Cardiac septum (tissue), 1 donor: ENCODE measurements at places on chromosomes 3 and 15. TPM values are rescaled to one million over a fixed set of nuclear protein-coding genes. Genes with fewer than 3 reads are reported as not detected.

Gene TMEM207
- total RNA-seq = not detected

Gene ABHD6
- total RNA-seq = 4.9 TPM

Gene SLC9A9
- 3.6 TPM for total RNA-seq

Gene NR1I2
- total RNA-seq = 0.08 TPM

Gene GOLGA6L10
- total RNA-seq = 0.86 TPM

Gene ABI3BP
- total RNA-seq = 26.2 TPM

Gene IQCF6
- not detected for total RNA-seq

Gene ALG1L2
- not detected for total RNA-seq

Gene MCF2L2
- 1.1 TPM for total RNA-seq

Gene ZIC1
- total RNA-seq = not detected

Gene LRRIQ4
- total RNA-seq = not detected

Gene ITIH1
- total RNA-seq = 0.35 TPM

Gene HDC
- 1.00 TPM for total RNA-seq

- DNase-seq = no peak
Observed at GRCh38 chr15:88835119-88835518, 31.9 kb downstream of the ACAN start.

- DNase-seq = no peak
Observed at GRCh38 chr3:158488670-158489069, 82.3 kb upstream of the MLF1 start.

DNA sequence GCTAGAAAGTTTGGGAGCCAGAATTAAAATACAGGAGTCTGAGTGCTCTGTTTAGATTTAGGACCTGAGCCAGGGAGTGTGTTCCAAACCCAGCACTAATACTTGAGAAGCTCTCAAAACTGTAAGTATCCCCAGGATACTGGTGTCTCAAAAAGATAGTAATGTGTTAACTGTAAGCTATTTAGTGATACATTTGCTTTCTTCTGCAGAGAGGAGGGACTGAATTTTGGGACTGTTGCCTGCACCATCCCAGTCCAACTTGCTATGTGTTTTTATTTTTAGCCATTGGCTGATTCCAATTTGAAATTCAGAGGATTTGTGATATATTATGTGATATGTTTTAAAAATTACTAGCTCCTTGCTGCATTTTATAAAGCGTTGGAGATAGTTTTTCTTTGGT, 31.5 kb downstream of the UBE2E1 start:
- no peak for DNase-seq

GRCh38 chr15:100885811-100886210, 6.2 kb downstream of the ALDH1A3 start:
- DNase-seq = no peak

GRCh38 chr3:169148448-169149348, 514.8 kb downstream of the MECOM start:
- DNase-seq = no peak

DNA sequence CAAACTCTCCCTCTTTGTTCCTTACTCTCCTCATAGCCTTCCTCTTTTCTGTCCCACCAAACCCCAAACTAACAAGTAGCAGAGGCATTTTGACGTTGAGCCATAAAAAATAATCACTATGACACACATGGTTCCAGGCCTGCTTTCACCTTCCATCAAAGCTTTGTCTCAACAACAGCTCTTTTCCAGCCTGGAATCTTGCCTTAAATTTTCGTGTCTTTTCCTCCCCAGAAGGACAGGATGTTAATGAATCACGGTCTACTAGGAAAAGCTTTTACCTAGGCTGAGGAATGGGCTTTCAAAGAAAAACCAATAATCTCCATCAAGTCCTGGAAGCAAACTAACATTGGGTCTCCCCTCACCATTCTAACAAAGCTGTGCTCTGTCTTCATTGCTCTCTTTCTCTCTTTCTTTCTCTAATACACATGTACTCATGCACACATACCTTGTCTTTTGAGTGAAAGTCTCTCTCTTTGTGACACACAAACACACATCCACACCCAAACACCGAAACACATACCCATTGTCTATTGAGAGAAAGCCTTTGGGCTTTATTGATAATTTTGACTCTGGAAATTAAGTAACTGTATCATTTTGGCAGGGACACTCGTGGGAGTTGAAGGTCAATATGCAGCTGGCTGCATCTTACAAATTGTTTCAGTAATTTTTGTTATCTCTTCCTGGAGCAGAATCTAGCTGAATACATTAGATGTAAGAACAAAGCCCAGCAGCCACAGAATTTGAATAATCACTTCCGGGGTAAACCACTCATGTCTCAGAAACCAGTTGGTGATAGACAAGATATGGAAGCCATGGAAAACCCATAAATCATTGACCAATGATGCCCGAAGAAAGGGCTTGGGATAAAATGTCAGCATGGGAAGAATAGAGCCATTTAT, 107.4 kb upstream of the SLC4A7 start:
- DNase-seq = no peak

- DNase-seq = no peak
Observed at GRCh38 chr15:47603026-47603425, 114.3 kb upstream of the SEMA6D start.

DNA sequence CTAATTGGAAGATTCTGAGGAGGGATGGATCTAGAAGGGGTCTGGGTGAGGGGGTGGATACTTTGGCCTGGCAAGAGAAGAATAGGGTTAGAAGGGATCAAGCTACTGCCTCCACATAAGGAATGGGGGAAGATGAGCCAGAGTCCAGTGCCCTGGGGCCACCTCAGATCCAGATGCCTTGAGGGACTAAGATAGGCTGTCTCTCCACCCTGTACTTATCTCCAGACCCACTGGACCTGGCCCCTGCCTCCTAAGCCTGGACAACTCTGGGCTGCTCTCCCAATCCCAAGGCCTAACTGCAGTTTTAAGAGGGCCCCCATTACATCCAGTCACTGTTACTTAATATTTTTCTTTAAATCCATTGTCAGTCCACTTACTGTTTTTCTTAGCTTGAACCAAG, 2.0 kb downstream of the DVL3 start:
- no peak for DNase-seq

DNA sequence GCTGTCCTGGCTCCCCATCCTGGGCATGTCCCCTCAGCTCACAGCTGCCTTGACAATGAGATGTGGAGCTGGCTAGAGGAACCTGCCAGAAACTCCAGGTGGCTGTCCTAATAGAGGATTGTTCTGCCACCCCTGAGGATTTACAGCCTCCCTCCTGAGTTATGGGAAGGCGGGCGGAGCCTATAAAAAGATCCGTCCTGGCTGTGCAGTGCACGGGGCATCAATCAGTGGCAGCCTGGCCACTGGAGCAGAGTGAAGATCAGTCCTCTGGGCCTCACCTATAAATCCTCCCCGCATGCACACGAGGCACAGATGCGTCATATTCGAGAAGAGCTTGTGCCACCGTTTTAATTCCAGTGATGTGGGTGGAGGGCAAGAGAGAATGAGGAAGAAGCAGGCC, 90.0 kb downstream of the MEGF11 start:
- no peak for DNase-seq

GRCh38 chr3:197022405-197023231, 7.0 kb downstream of the MELTF start:
- peak; percentile 67 for DNase-seq

GRCh38 chr3:79973482-79973881, 205.7 kb upstream of the ROBO1 start:
- DNase-seq = no peak

DNA sequence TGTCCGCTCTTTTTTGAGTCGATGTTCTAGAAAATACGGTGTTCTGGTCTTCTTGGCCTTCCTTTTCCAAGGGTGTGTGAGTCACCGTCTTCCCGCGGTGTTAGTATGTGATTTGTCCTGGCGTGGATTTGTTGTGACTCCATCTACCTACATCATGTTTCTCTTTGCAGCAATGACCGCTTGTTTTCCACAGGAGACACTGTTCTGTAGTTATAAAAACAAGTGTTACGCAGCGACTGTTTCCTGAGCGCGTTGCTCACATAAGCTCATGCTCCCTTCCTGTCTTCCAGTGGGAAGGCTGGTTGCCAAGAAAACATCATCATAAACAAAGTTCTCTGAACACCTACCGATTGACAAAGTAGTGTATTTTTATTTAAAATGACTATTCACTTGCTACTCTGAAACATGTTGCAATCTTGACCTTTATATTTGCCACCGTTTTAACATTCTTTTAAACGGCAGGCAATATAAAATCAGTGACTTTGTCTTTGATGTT, 19.0 kb downstream of the USP13 start:
- no peak for DNase-seq

DNA sequence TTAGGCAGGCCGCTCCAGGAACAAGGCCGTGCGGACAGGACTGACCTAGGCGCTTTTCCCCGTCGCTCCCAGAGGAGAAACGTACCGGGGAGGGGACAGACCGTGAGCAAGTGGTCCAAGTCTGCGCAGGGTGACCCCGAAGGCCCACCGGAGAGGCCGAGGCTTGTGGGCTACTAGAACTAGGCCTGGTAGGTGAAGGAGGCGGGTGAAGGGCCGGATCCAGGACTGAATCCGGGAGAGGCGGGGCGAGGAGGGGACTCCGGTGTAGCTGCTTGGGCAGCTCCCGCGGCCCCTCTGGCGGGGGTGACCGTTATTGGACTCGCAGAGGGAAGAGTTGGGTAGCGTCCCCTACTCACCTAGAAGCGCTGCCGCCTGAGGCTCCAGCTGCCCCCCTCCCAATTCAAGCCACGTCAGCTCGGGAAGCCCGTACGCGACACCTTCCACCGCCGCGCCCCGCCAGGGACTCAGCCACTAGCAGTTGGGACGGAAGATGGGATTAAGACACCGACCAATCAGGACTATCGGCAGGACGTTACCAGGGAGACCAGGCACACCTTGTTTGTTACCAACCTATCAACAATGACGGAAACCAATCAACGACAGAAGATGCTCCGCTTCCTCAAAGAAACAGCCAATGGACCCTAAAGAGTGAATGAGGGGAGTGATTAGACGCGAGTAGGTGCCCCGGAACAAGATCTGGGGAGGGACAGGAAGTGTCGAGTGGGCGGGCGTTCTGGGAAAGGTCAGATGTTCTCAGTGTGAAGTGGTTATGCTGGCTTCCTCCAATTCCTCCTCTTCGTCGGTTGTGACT, at the start of gene GOLGB1:
Gene GOLGB1, minus strand, starts transcription at position 466 of the 811 bp plus-strand sequence. CDS start 18,770 bp downstream, outside the sequence.
- peak; percentile 98 for DNase-seq

DNA sequence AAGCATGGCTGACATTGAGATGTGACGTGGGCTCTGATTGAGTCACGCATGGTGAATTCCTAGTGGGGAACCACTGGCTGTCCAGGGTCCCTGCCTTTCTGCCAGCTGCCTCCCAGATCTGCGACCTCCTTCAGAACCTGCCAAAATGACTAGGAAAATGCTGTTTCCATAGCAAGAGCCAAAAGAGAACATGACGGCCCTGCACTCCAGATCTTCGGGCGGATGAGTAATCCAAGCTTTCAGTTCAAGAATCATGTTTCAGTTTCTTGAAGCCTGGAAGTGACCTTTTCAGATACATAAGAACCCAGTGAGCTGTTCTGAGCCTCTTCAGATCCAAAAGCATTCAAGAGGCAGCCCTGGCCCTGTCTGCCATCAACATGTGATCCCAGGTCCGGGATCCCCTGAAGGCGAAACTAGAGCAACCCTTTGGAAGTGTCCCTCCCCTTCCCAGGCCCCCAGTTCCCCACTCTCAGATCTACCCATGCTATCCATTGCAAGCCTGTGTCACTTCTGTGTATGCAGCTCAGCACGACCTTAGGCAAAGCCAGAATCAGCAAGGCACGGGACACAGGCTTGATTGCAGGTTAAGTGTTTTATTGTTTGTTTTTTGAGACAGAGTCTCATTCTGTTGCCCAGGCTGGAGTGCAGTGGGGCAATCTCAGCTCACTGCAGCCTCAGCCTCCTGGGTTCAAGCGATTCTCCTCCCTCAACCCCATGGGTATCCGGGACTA, 19.7 kb downstream of the ANKRD63 start:
- DNase-seq = no peak

DNA sequence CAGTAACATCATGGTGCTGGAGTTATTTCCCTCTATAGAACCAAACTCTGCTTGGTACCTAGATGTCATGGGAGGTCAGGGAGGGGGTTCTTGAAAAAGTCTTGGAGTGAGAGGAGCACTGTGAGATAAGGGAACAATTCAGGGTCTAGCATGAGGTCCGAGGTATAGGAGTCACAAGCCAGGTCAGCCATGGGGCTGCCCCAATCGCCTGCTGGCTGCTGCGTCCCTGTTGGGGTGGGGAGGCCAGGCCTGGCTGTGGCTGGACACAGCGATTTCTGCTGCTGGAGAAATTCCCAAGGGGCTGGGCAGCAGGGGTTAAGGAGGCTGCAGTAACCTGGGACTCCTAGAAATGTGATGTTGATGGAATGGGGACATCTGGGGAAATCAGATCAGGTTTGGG, 44.9 kb downstream of the SUSD5 start:
- DNase-seq = no peak

DNA sequence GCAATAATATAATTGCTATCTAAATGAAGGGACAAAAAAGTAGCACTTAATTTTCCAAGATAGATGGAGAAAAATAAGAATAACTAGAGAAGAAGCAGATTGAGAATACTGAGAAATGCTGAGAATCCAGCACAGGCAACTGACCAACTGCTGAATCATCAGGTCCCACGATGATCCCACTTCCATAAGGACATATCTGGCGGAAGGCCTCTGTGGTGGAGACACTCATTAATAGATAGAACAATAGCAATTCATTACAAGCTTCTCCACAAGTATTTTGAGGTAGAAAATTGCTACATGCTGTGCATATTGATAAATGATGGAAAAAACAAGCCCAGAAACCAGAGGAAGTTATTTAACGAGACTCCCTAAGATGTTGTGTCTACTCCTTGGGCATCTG, 105.9 kb downstream of the DUT start:
- DNase-seq = no peak

GRCh38 chr3:16343101-16343500, 78.1 kb downstream of the OXNAD1 start:
- no peak for DNase-seq

DNA sequence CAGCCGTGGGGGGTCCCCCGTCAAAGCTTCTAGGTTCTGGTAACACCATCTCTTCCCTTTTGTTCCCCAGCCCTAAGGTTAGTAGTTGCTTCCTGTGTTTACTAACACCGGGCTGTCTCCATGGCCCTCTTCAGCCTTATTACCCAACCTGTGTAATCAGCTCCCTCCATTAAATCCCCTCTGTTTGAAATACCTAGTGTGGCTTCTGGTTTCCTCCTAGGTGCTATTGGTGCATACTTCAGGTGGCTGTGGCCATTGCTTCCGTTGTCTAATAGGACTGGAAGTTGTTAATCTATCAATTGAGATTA, 35.3 kb downstream of the MOBP start:
- no peak for DNase-seq

DNA sequence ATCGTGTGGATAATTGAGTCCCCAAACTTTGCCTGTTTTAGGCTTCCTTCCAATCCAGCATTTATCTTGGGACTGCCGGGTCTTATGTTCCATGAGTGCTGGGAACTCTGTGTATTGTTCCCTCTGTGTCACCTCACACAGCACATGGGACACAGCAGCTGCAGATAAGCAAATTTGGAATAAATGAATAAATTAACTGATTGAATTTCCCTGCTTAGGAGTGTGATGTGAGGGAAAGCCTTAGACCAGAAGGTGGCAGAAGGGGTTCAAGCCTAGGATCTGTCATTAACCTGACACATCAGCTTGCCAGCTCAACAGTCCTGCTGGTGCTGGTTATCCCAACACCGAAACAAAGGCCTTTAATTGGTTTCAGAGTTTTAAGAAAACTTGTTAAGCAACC, 114.3 kb downstream of the OXSM start:
- DNase-seq = no peak

GRCh38 chr3:179304605-179305004, 18.2 kb upstream of the ZNF639 start:
- no peak for DNase-seq
